ENCODE measurements at places on chromosomes 1 and 21.

GRCh38 chr1:33569331-33569730 lies 96.9 kb downstream of the ZSCAN20 start:
- no peak for DNase-seq

- no peak for DNase-seq
Observed at GRCh38 chr1:2637442-2638145, 4.8 kb upstream of the MMEL1 start.

DNA sequence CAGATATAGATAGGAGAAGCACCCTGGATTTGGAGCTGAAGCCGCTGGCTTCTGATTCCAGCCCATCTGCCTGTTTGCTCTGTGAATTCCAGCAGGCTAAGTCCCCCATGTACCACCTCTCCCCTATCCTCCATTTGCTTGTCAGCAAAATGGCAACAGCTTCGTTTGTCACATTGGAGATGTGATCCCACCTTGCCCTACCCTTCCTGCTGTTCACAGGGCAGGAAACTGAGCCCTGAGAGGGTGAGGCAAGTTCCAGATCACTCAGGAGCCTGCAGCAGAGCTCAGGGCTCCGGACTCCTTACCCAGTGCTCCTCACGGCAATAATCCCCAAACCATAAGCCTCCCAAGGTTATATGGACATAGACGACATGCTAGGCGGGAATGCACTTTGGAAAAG lies 14.9 kb downstream of the SLC2A1 start:
- DNase-seq = no peak

- DNase-seq = no peak
Observed at GRCh38 chr1:107767156-107767582, 197.8 kb downstream of the VAV3 start.

GRCh38 chr1:2945821-2946231 lies 75.4 kb upstream of the ACTRT2 start:
- no peak for DNase-seq

Measured in muscle of arm (tissue), 14 donors.